Stimulated activated CD8-positive, alpha-beta memory T cell treated with anti-CD3 and anti-CD28 coated beads, Interleukin-15, amount 100 ng/mL, for 1 hour (primary cell): ENCODE measurements at places on chromosomes 2 and 18.

DNA sequence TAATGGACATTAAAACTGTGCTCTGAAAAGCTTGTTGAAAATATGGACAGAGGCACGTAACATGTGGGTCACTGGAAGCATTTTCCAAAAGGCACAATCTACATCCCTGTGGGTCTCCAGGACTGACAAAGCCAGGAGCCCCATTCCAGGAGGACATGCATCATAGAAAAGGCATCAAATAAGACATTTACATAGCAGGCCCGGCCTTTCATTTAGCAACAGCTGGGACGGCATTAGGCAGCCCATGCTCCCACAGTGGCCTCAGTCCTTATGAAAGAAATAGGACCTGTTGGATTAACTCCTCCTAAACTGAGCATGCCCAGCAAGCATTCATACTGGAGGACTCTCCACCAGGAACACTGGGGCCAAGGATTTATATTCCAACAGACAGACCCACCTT, 72.2 kb downstream of the TWIST2 start:
- DNase-seq = no peak

GRCh38 chr2:8685697-8686358, 4.0 kb downstream of the ID2 start:
- DNase-seq = peak; percentile 68

DNA sequence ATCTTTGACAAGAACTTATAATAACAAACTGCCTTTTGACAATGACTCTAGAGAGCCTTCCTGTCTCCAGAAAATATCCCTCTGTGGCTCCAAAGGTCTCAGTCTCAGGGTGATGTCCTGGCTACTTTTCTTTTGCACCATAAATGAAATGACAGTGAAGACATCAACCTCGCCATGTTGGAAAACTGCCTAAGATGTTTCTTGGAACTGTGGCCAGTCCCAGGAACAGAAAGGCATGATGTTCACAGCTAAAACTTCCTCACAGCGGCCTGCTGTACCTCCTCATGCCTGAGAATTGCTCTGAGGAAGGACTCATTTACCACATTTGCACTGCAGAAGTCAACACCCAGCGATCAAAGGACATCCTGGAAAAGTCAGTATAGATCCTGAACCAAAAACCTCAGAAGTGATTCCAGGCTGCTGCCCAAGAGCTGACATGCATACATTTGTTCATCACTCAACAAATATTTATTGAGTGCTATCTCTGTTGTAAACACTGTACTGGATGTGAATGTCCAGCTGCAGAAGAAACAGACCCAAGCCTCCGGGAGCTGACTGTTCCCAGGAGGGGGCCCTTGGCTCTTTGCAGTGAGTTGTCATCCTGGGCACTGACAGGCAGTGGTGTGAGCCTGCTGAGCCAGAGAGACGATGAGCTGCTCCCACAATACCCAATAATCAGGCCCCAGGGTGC, 64.3 kb upstream of the ACSL3 start:
- DNase-seq = no peak

- DNase-seq = no peak
These were observed 133.1 kb downstream of the NEDD4L start for GRCh38 chr18:58177004-58177717.

DNA sequence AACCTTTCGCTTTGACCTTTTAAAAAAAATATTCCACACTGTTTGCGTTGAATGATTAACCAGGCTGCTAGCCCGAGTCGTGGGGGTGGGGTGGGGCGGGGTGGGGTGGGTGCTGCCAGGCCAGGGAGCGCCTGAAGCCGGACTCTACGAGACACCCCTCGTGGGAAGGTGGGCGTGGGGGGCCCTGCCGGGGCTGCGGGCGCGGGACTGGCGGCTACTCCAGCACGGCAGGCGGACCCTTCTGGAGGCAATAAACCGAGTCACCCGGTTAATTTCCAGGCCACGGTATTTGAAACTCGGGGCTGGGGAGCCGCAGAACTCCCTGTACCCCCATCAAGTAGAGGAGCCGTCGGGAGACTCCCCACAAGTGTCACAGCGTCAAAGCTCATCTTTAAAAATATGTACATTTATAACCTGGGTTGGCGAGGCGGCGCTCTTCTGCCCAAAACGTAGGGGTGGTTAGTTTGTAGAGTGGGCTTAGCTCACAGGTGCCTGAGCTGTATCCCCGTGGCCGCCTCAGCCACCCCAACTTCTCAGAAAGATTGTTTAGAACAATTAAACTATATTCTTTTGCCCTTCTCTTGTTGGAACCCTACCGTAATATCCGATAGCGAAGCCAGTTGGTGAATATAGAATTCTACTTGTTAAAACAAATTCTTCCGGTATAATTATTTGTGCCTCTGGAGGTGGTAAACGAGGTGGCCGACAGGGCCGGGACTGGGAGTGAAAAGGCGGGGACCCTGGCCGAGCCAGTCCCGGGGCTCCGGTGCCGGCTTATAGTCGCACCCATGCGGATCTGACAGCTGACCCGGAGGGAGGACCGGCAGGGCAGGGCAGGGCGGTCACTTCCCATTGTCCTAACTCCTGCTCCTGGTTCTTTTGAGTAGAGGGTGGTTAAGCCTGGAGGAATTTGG, 1.4 kb downstream of the B3GNT2 start:
- DNase-seq = peak; percentile 14

DNA sequence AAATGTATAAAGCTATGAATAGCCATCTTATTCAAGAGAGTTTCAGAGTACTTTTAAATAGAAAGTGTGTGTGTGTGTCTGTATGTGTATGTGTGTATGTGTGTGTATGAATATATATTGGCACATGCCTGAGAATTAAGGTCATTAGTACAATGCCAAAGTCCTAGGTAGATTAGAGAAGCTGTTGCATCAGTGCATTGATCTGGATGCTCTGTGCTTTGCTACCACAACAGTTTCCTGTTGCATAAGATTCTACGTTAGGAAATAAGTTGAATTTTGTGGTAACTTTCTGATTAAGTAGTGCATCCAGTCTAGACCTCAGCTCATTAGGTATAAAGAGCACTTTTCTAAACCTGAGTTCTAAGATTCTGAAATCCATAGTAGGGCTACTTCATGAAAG, 1102.8 kb upstream of the KLHL29 start:
- no peak for DNase-seq

- DNase-seq = no peak
These were observed 159.4 kb downstream of the AGPS start for GRCh38 chr2:177551989-177552421.

DNA sequence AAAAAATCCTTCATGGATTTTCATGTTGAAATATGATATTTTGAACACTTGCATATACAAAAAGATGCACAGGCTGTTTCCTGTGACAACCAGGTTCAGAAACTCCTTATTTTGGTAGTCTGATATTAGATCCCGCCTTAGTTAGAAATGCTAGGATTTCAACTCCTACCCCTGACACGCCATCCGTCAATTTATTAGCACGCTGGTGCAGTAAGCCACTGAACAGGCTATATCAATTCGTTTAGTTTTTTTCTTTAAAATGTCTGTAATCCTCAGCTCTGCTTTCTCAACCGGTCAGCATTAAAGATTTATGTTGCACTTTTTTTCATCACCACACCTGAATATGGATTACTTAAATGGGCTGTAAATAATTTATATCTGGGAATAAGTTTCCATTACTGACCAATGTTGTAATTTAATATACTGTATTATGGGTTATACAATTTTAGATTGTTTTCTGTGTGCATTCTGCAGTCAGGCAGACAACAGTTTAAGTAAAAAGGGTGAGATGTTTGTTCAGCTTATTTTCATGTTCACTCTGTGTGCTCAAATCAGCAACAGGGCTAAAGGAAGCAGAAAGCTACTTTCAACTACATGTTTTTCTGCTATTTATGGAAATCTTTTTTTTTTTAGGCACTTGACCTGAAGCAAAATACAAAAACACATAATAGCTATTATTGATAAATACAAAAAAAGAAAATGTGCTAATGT, 227.7 kb downstream of the ARHGAP15 start:
- no peak for DNase-seq
